ENCODE measurements at places on chromosomes 3 and 15. TPM values are rescaled to one million over a fixed set of nuclear protein-coding genes. Genes with fewer than 3 reads are reported as not detected.
A peak's percentile ranks its signal among the peaks of the same experiment; 100 is the strongest.

The SLC2A2 gene
- 0.63 TPM for polyA plus RNA-seq

The PPP2R3A gene
- polyA plus RNA-seq, result 4.9 TPM

The ISY1 gene
- 22.3 TPM for polyA plus RNA-seq

The CASR gene
- not detected for polyA plus RNA-seq

The TMA7 gene
- polyA plus RNA-seq, result 438 TPM

The TIPARP gene
- polyA plus RNA-seq, result 6.2 TPM

The EXOG gene
- 8.8 TPM for polyA plus RNA-seq

DNA sequence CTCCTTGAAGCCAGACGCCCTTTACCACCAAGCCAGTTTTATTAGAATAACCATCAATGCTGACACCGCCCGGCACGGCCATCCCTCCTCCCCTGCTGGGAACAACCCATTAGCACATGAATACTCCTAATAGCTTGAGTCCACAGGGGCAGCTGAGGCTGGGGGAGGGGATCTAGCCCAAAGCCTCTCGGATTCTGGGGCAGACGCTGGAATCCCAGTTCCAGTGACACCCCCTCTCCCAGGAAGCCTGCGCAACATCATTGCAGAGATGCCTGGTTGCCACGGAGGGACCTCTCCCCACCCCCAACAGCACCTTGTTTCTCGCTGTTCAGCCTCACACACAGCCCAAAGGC lies 1.2 kb upstream of the LINGO1 start:
- DNase-seq, result no peak

GRCh38 chr3:169990431-169990830 lies 23.8 kb downstream of the SEC62 start:
- no peak for DNase-seq

- DNase-seq, result no peak
Measured at GRCh38 chr15:99103279-99103678, 1.6 kb upstream of the SYNM start.

- DNase-seq, result no peak
Measured at GRCh38 chr15:99306694-99307338, 55.5 kb downstream of the LRRC28 start.

DNA sequence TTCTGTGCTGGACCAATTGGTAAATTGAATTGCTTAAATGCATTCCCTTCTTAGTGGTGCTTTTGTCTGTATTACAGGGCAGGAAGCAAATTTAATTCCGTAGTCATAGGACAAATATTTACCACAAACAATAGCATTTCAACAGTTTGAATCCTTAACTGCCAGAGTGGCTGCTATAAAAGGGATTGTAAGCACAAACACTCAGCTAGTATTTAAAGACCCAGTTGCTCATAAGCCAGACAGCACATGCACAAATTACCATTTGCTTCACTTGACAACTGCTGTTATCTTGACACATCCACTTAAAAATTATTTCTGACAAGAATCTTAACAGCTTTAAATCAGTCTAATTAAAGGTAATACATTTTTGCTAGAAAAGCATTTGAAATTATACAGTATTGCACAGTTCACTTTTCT lies 490.2 kb upstream of the ADAMTS9 start:
- DNase-seq, result peak; percentile 31

DNA sequence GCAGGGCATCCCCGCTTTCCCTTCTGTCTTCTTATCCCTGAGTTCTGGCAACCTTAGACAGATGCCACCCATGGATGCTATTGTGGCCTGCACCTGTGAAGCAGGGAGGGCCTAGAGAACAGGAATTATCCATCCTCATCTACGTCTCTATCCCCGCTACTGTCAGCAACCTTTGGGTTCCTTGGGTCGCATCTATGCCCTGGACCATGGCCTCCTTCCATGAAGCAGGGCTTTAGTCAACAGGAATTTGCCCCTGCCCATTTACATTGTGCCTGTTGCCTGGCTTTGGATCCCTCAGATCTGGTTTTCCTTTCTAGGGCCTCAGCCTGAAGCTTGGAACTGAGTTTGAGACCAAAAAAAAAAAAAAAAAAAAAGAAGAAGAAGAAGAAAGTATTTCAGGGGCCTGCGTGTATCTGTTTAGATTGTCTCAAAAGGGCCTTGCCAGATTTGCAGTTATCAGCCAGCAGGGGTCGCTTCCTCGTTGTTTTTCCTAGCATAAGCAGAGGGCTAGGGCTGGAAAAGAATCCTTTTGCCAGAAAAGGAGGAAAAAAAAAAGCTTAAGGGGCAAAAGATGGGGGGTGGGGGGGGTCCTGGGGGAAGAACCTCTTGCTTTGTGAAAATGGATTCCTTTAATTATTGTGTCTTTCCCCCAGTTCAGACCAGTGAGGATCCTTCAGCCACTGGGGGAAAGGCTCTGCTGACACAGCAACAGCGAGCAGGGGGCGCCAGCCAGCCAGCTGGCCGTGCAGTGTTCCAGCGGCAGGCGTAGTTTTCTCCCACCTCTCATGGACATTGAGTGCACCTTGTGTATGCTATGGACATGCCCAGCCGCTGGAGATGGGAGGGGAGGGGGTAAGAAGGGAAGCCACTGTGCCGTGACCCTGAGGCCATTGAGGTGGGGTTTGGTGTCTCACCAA lies 65.7 kb upstream of the ALDH1L1 start:
- DNase-seq, result peak; percentile 59

DNA sequence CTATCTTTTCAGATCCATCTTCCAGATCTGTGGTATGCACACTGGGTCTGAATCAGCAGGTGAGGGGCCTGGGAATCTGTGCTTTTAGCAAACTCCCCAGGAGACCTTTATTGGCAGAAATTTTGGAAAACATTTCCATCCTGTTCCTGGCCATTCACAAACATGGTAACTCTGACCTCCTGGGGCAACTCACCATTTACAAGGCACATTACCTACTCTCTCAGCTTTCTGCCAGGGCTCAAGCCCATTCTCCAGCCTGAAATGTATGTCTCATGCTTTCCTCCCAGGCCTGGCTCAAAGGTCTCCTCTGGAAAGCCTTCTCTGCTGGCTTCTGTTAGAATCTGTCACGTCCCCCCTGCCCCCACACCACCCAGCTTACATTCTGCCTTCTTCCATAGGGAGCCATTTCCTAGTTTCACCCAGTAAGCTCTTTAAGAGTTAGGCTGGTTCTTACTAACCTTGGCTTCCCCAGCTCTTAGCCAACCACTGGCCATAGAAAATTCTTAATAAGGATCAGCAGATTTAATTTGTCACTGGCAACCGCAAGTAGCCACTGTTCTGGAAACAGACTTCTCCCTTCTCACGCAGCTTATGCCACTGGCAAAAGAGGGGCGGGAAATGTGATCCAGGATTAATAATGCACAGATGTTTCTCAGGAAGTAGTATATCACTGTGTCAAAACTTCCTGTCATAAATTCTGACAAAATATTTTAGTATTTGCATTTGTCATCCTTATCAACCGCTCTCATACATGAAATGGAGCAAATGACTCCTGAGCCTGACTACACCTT lies 55.0 kb downstream of the RORA start:
- DNase-seq, result peak; percentile 55

- no peak for DNase-seq
Measured at GRCh38 chr3:54357301-54357700, 234.9 kb downstream of the CACNA2D3 start.

- DNase-seq, result no peak
Measured at GRCh38 chr15:84603630-84604379, 3.0 kb downstream of the ZSCAN2 start.

GRCh38 chr15:73026511-73027054 lies 25.7 kb upstream of the NEO1 start:
- DNase-seq, result no peak

GRCh38 chr3:41693799-41694198 lies 268.1 kb downstream of the ULK4 start:
- no peak for DNase-seq

- no peak for DNase-seq
Measured at GRCh38 chr3:145015253-145015652, 1043.6 kb downstream of the DIPK2A start.

DNA sequence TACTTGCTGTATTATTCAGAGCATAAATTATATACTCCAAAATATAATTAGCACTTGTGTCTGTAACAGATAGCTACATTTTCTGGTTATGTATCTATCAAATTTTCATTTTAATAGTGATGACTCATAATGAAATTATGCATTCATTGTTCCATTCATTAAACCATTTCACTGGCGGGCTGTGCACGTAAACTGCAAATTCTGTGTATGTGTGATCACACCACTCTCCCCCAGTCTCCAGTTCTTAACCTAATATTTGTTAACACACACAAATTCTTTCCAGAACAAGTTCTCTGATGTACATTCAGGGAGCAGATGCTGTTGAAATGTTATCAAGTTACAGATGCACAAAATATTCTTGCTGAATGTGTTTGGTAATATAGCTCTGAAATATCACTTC lies 3.8 kb upstream of the KCNMB2 start:
- no peak for DNase-seq

DNA sequence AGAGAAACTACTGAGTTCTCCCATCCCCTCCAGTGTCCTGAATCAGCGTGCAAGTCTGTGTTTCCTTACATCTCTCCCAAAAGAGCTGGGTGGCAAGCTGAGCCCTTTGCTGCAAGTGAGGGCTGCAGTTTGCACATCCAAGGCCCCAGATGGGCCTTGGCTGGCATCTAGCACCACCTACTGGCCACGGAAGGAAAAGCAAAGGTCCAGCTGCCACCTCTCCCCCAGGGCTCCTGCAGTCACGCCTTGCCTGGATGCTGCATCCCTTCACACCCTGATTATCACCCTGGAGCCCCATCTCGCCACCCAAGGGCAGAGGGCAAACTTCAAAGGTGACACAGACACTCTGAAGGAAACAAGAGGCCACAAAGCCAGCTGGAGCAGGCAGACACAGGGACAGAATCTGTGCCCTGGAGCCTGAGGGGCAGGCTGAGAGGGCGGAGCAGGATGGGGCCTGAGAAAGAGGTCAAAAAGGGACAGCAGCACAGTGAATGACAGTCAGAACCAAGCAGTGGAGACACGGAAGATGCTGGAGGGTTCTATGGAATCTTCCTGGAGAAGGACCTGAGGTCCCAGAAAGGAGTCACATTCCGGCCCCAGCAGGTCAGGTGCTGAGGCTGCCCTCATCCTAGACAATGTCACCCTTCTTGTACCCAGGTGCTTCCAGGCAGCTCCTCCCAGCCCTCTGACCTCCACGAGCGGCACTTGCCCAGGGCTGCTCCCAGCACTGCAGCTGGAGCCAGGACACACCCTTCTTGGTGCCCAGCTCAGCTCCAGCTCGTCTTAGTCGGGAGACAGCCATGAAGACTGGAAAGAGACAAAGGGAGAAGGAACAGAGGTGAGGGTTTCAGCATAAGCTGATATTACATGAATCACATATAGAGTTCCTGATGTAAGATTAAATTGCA lies 18.3 kb upstream of the NTRK3 start:
- DNase-seq, result peak; percentile 87

GRCh38 chr3:127964816-127965215 lies 49.8 kb downstream of the KBTBD12 start:
- DNase-seq, result no peak

DNA sequence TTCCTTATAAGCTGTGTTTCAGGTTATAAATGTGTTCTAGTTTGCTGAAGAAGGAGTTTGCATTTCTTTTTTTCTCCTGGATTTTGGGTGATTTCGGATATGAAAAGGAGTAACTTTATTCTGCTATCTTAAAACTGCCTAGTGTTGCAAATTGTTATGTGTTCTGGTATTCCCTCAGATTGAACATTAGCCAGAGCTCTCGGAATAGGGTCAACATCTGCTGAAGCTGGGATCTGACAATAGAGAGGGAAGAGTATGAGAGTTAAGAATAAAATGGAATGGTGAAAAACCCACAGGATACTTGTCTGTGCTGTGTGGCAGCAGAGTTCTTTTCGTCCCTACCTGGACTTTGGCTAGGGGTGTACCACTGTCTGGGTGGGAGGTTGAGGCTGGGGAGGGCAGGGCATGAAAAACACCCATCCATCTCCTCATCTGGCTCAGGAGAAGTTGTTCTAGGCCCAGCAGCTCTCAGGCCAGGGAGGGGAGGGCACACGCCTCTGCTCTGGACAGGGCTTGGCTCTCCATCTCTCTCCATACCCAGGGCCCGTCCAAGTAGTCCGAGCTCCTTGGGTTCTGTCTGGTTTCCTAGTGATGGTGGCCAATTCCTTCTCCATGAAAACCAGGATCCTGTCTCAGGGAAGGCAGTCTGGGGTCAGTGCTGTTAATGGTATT lies 13.2 kb downstream of the SPSB4 start:
- DNase-seq, result no peak

GRCh38 chr15:29139072-29139471 lies 130.6 kb downstream of the NSMCE3 start:
- DNase-seq, result no peak

DNA sequence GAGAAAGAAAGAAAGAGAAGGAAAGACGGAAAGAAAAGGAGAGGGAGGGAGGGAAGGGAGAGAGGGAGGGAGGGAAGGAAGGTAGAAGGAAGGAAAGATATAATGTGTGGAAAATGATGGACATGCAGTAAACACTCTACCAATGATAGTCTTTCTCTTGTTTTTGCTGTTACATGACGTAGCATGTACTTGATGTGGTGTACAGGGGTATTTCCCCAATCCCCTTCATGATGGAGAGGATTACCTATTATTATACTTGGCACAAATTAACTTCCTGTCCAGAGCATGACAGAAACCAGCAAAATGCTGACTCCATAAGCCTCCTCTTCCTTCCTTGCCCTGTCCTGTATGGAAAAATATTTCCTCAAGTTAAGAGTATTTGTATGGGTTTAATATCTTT lies 124.4 kb downstream of the B3GALNT1 start:
- no peak for DNase-seq

DNA sequence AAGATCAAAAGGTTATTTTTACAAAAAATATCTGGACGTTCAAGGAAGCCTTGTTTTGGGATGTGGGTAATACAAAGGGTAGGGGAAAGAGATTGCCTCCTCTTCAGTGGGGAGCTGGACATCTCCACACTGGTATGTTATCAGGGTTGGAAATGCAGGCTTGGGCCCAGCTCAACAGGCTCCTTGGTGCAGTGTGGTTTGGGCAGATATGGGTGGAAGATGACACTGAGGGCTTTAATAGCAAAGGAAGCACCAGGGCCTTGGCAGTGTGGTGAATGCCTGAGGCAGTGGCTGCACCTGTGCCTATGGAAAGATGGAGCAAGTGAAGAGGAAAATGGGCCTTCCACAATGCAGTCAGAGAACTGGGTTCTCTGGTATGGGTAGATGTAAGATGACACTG lies 11.2 kb upstream of the MED12L start:
- DNase-seq, result no peak

- DNase-seq, result no peak
Measured at GRCh38 chr3:55440104-55440708, 46.9 kb downstream of the WNT5A start.

DNA sequence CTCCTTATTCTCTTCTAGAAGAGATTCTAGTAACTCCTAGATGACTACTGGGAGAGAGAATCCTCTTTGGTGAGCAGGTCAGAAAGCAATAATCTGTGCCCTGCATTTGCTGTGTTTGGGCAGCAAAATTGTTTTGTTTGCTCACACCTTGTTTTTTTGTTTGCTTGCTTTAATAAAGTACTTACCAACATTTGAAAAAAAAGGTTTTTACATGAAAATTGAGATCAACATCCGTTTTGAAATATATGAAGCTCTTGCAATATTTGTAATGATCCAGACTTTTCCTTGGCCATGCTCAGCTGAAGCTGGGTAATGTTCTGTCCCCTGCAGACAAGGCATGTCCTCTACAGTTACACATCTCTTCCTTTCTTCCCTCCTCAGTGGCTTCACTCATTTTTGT lies 62.2 kb downstream of the DIPK2A start:
- DNase-seq, result no peak

Data from SK-N-SH (cell line).